BE2C (cell line): ENCODE measurements at places on chromosomes 12 and 14.

GRCh38 chr14:51638071-51638944, 13.4 kb upstream of the FRMD6 start:
- DNase-seq = no peak

DNA sequence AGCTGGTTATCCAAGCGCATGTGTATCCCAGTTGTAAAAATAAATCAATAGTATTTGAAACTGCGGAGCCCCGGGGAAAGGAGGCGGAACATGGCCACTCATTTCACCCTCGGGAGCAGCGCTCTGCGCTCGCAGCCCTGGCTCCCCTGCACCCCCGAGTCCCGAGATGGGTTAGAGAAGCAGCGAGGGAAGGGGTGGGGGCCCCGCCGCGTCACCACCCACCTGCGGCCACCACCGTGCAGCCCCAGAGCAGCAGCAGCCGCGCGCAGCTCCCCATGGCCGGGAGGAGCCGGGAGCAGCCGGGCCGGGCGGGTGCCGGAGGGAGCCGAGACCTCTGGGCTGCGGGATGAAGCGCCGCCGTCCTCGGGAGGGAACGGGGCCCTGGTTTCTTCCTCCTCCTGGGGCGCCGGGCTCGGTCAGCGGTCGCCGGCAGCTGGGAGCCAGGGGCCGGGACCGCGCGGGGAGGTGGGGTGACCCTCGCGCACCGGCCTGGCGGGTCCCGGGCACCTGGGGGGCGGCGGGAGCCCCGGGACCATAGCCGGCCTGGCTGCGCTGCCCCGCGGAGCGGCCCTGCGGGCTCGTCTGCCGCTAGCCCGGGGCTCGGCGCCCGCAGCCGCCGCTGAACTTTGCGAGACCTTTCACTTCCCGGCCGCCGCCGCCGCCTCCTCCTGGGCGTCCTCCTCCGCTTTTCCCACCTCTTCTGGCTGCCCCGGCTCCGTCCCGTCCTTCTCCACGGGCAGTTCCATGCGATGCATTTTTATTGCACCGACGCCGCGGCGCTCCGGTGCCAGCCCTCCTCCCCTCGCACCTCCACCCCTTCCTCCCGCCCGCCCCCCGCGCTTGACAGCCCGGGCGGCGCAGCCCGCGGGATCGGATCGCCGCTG, at the start of gene NTN4:
Gene NTN4, minus strand, starts transcription at position 732 of the 884 bp plus-strand sequence. Its CDS starts 455 bp downstream, at position 277.
- peak; percentile 25 for DNase-seq

- DNase-seq = no peak
These were observed 223.8 kb downstream of the VRK1 start for GRCh38 chr14:97021001-97021400.

DNA sequence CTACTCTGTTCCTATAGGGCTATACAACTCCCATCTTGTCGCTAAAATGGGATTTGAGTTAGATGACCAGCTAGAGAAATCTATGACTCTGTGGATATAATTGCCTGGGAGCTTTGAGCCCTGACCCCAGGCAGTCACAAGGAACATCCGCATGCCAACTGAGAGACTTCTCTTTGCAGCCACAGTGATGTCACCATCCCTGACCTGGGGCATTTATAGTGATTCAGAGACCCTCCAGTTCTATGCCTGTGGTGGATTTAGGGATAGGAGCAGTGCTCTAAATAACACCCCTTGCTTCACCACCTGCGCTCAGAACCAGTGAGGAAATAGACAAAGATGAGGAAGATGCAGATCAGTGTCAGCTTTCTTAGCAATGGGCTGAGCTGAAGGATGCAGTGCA, 86.2 kb downstream of the RIN3 start:
- DNase-seq = no peak

DNA sequence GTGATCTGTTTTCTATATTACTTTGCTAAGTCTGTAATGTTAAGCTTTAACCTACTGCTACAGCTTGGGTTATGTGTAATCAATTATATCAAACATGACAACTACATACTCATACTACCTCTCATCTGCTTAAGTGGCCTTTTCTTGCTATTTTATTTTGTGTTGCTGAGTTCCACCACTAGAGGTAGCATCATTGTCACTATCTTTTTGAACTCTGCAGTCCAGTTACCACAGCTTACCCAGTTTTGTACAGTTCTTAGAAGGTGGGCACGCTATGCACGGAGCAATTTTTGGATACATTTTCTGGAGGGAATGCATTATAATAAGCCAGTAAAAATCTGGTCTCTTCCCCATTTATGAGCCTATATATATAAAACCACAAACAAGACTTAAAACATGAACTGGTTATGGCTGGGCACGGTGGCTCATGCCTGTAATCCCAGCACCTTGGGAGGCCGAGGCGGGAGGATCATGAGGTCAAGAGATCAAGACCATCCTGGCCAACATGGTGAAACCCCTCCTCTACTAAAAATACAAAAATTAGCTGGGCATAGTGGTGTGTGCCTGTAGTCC, 48.5 kb downstream of the SAV1 start:
- DNase-seq = no peak

GRCh38 chr14:37047996-37048395, 124.4 kb downstream of the SLC25A21 start:
- DNase-seq = no peak

GRCh38 chr12:88219861-88220260, 77.8 kb downstream of the TMTC3 start:
- no peak for DNase-seq

GRCh38 chr14:61460718-61461611, 139.6 kb downstream of the PRKCH start:
- DNase-seq = no peak

DNA sequence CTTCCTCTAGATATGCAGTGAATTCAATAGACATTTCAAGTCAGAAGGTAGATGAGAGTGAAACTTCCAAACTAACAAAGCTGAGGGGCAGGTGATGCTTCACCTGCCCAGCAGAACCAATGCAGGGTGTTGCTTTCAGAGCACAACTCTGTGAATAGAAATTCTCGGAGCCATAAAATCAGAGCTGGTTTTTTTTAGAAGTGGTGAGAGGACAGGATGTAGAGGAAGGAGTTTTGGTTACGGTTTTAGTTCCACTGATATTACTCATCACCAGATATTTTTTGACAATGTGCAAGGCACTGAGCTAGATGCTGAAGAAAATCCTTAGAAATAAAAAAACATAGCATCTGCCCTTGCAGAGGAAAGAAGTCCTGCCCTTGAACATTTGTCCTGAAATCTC, 62.2 kb downstream of the BMP4 start:
- DNase-seq = no peak

DNA sequence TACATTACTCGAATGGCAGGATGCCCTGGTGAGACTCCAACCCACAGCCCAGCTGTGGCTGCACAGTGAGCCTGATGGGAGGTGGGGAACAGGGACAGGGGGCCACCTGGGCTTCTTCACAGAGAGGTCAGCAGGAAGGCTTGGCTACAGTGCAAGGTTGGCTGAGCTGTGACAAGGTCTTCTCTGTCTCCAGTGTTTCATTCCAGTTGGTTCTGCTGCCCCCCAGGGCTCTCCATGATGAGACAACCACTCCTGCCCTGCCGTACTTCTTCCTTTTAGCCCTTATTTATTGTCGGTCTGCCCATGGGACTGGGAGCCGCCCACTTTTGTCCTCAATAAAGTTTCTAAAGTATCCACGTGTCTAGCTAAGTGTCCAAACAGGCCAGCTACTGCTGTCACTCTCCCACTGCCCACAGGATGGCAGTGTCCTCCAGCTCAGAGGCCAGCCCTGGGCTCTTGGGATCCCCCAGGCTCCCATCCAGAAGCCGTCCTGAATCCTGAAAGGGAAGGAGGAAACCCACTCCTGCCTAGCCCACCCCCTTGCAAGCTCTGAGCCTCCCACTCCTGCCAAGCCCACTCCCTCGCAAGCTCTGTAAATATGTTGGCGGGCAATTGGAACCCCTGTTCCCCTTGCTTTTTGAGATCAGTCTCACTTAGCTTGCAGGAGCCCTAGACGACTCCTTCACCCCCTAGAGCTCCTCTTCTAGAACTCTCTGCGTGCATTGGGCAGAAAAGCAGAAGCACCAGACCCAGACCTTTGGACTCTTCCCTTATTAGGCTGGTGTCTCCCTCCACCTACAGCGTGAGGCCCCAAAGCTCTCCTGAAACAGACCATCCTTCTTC, 5.4 kb downstream of the C1QL4 start:
- peak; percentile 81 for DNase-seq

GRCh38 chr12:127991485-127991884, 275.5 kb upstream of the TMEM132C start:
- DNase-seq = no peak

- no peak for DNase-seq
These were observed 615.9 kb downstream of the VRK1 start for GRCh38 chr14:97413022-97413539.

GRCh38 chr12:27639265-27639664, 57.0 kb upstream of the REP15 start:
- no peak for DNase-seq

GRCh38 chr12:15372352-15372751, 50.0 kb downstream of the PTPRO start:
- DNase-seq = no peak

DNA sequence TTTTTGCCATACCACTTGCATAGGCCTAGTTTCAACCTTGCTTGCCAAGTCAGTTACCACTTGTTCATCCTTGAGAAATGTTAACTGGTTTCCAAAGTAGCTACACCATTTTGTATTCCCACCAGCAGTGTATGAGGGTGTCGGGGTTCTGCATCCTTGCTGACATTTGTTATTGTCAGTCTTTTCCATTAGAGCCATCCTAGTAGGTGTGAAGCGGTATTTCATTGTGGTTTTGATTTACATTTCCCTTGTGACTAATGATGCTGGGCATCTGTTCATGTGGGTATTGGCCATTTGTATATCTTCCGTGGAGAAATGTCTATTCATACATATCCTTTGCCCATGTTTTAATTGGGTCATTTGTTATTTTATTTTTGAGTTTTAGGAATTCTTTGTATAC, 27.6 kb upstream of the GALNT16 start:
- no peak for DNase-seq

- no peak for DNase-seq
These were observed 82.8 kb downstream of the BORCS5 start for GRCh38 chr12:12439636-12440035.

DNA sequence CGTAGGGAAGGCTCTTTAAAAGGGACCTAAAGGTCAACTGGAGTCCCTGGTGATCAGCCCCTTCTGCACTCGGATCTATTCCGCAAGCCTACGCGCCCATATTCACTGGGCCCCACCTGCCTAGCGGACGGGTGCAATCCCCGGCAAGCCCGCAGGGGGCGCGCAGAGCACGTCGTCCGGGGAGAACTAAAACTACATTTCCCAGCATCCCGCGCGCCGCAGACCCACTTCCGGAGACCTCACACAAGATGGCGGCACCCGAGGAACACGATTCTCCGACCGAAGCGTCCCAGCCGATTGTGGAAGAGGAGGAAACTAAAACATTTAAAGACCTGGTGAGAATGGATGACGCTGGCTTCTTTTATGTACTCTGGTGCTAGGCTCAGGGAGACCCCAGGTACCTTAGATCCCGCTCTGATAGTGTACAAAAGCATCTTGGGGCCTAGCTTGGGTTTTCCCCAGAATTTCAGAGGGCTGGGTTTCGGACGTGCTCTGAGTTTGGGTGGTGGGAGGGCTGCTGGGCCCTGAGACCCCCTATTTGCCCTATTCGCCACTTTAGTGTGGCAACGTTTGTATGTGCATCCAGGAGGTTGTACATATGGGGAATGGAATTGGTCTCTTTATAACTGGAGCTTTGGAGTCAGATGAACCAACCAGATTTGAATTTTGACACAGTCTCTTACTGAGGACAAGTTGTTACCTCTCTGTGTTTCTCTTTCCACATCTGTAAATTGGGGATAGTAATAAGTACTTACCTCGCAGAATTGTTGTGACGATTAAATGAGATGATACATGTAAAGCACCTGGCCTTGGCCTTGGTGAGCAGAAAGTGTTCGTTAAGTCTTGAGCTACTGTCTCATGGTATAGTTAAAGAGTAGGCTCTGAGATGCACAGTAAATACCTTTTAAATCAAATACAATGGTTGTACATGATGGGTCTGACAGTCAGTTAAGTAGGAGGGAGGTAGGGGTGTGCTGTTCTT, at the start of gene DDX47:
Gene DDX47, plus strand, starts transcription at position 227 of the 982 bp plus-strand sequence. Its CDS starts 22 bp downstream, at position 249.
- peak; percentile 97 for DNase-seq

DNA sequence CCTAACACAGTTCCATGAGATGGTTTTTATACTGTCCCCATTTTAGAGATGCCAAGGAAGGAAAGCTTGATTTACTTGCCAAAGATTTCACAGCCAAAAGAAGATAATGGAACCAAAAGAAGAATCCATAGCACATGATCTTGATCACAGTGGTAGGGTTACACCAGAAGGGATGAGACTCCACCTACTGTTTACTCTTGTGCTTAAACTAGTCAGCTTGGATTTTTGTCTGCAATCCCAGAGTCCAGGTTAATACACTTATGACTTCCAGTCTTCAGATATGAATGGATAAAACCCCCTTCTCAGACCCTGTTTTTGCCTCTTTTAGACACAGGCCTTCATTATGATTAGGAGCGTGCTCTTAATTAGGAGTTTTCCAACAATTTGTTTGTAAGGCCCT, 454.2 kb downstream of the AEBP2 start:
- DNase-seq = no peak

DNA sequence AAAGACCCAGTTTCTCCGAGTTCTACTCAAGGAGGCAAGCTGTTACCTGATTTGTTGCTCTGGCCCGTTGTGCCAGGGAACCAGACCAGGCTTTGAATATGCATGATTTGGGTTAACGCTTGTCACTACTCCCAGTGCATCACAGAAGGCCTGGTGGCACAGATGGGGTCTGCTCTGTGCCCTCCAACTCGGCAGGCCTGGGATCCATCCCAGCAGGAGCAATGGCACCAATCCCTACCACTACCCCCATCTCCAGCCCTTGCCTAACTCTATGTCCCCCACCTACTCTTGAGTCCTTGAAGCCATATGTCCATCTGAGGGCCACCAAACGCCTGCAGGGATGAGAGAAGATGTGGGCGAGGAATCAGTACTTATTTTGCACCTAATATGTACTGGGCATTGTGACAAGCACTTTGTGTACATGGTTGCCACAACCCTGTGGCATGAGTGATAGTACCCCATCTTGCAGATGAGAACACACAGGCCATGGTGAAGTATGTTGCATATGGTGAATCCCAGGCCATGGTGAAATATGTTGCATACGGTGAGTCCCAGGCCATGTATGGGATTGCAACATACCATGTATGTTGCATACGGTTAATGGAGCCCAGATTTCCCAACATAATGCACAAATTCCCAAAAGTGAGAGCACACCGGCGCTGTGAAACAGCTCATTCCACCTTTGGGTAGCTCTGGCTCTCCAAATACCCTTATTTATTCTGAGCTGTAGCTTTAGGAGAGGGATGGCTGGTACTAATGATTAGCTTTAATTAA, 102.7 kb downstream of the NTF3 start:
- DNase-seq = no peak

GRCh38 chr12:65972149-65972548, 147.9 kb downstream of the HMGA2 start:
- DNase-seq = no peak

- no peak for DNase-seq
These were observed 133.7 kb downstream of the CALM1 start for GRCh38 chr14:90530523-90530922.
